A549 treated with Mapracorat at 1 μM for 4 hours (cell line): ENCODE measurements at places on chromosomes 3 and 15. TPM values are rescaled to one million over a fixed set of nuclear protein-coding genes. Genes with fewer than 3 reads are reported as not detected.

The GOLGA8K gene
- 0.34 to 0.95 TPM (median 0.42 TPM) in 5 replicates for total RNA-seq

The EIF4E3 gene
- 2.7 to 3.8 TPM (median 3.8 TPM) in 5 replicates for total RNA-seq

The KCNAB1 gene
- not detected in 5 replicates for total RNA-seq

The CPN2 gene
- total RNA-seq: not detected in 5 replicates

The RBM5 gene
- 29.4 to 37.8 TPM (median 34.5 TPM) in 5 replicates for total RNA-seq

The CASR gene
- total RNA-seq: not detected in 5 replicates

The SCAANT1 gene
- 1.7 TPM in 1 of 5 replicates, not detected in the others for total RNA-seq

The ZNF106 gene
- total RNA-seq: 7.2 to 11.2 TPM (median 10.2 TPM) in 5 replicates

The TRH gene
- not detected in 5 replicates for total RNA-seq

The CADPS gene
- not detected in 5 replicates for total RNA-seq

The SH3GL3 gene
- total RNA-seq: 0.47 to 1.3 TPM (median 0.78 TPM) in 5 replicates

The HTR3E gene
- not detected in 5 replicates for total RNA-seq

The TM4SF4 gene
- total RNA-seq: 25.7 to 46.4 TPM (median 34.4 TPM) in 5 replicates

The APOD gene
- 0.86 to 1.1 TPM (median 0.97 TPM) in 5 replicates for total RNA-seq

The RETNLB gene
- not detected in 5 replicates for total RNA-seq

The RYK gene
- 26.0 to 32.0 TPM (median 27.4 TPM) in 5 replicates for total RNA-seq

The GREM1 gene
- 3.6 to 8.5 TPM (median 5.8 TPM) in 5 replicates for total RNA-seq

The PRTG gene
- total RNA-seq: 10.0 to 11.3 TPM (median 10.5 TPM) in 5 replicates

The CFAP20DC gene
- total RNA-seq: 1.6 to 2.5 TPM (median 2.1 TPM) in 5 replicates

The LRRC31 gene
- total RNA-seq: not detected in 5 replicates

The IQCH gene
- 0.74 to 2.0 TPM (median 1.8 TPM) in 5 replicates for total RNA-seq

The TUSC7 gene
- not detected in 5 replicates for total RNA-seq

The SMAD6 gene
- total RNA-seq: 16.9 to 29.6 TPM (median 25.2 TPM) in 5 replicates

The ARL6IP5 gene
- total RNA-seq: 80.8 to 88.8 TPM (median 83.6 TPM) in 5 replicates

The RLBP1 gene
- not detected in 5 replicates for total RNA-seq

The GTF2E1 gene
- total RNA-seq: 10.7 to 17.2 TPM (median 15.2 TPM) in 5 replicates

The SEMA6D gene
- total RNA-seq: not detected in 5 replicates

The SH2D7 gene
- total RNA-seq: not detected in 5 replicates

The MORC1 gene
- not detected in 5 replicates for total RNA-seq

The NOX5 gene
- 0.21 to 0.43 TPM (median 0.30 TPM) in 5 replicates for total RNA-seq

The PAK6 gene
- total RNA-seq: 0.43 to 0.86 TPM (median 0.60 TPM) in 5 replicates

The PCBP4 gene
- total RNA-seq: 11.3 to 15.3 TPM (median 13.9 TPM) in 5 replicates

The ARHGEF3 gene
- total RNA-seq: 7.2 to 9.5 TPM (median 7.8 TPM) in 5 replicates

The SATB1 gene
- 0.04 to 0.10 TPM in 2 of 5 replicates, not detected in the others for total RNA-seq

The VGLL4 gene
- total RNA-seq: 28.1 to 35.3 TPM (median 33.1 TPM) in 5 replicates

The SLC6A6 gene
- total RNA-seq: 76.0 to 96.5 TPM (median 89.5 TPM) in 5 replicates

The PLCH1 gene
- total RNA-seq: 0.71 to 1.1 TPM (median 0.82 TPM) in 5 replicates

The FRMD4B gene
- 0.42 to 1.4 TPM (median 1.2 TPM) in 5 replicates for total RNA-seq

The LRRC15 gene
- 0.12 to 0.17 TPM (median 0.14 TPM) in 5 replicates for total RNA-seq

The A4GNT gene
- not detected in 5 replicates for total RNA-seq
